Endothelial cell of umbilical vein (primary cell): ENCODE measurements at places on chromosomes 3 and 15.

DNA sequence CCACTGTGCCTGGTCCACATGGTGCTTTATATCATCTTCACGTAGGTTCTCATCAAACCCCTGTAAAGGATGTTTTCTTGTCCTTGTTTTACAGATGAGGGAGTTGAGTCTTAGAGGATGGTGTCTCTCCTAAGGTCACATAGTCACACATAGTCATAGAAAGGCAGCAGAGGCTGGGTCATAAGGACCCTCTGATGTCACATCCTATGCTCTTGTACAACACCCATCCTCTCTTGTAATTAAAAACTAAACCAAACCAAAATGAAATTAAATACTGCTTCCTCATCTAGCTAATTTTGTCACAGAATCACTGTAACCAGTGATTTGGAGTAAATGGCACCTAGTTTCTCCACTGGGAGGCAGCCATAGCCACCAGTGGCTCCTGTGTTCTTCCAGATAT, 21.8 kb upstream of the ATP1B3 start:
- no peak for DNase-seq

DNA sequence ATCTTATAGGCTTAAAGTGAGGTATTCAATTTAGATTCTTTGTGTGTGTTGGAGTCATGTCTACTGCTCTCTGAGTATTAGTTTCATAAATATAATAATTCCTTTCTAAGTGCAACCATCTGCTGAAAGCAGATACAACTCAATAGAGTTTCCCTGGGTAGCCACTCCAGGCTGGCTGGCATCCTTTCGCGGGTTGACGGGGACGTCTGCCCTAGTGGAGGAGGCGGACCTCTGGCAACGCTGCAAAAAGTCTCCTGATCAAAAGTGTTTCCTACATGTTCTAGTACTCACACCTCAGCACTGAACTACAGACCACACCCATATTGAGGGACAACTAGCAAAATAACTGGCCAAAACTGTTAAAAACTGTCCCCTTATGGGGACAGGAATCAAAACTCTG, 2.5 kb downstream of the MOBP start:
- no peak for DNase-seq

DNA sequence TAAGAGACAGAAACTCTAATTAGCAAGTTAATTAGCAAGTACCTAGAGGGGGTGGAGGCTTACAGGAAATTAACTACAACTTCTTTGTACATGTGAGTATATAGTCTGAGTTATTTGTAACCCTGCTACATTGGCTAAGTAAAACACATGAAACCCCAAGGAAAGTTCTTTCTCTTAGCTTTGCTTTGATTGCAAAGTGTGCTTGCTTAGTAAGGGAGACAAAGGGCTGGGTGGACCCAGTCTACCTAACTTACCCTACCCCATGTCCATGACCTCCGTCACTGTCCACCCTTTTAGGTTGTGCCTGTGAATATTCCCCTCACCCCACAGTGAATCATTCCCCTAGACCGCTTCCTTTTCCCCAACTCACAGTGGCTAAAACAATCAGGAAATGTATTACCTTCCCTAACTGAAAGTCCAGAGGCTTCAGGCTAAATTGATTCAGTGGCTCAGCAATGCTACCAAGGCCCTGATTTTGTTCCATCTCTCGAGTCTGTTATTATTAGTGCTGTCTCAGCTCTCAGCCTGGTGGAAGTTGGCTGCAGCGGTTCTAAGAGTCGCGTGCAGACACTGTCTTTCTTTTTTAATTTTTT, 31.1 kb upstream of the RYR3 start:
- peak; percentile 22 for DNase-seq

DNA sequence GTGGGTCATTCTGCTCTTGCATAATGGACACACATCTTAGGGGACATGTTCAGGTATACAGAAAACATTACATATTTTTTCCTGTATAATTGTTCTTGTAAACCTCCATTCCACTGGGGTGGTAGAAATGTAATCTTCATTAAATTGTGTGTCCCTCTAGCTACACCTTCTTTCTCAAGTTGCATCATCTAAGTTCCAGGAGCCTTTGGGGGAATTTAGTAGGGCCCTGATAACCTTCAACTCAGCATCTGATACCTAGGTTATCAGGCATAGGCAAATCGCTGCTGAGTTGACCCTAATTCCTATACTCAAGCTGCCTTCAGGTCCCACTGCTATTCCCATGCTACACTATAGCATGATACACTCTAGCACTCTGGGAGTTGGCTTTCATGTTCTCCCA, 19.1 kb upstream of the CLASP2 start:
- DNase-seq = no peak

- peak; percentile 49 for DNase-seq
These were observed 121.8 kb downstream of the ADAM10 start for GRCh38 chr15:58627701-58628100.

- DNase-seq = peak; percentile 32
These were observed 15.6 kb downstream of the SNAP23 start for GRCh38 chr15:42511007-42511391.

DNA sequence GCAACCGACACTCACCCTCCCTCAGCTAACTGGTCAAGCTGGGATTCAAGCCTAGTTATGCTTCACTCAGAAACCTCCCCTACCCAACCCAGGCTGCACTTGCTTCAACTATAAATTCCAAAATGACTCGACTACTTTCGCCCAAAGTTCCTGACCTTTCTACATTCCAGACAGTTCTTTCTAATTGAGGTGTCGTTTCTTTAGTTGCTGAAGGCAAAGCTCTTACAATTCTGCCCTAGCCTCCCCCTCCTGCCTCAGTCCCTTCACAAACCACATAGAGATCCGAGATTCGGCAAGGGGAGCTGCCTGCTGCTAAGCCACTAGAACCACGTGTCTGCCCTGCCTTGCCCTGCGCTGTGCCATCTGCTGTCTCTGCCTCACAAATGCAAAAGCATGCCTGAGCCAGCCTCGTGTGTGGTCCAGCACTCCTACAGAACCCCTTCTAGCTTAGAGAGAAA, 74.7 kb upstream of the SH3GL3 start:
- no peak for DNase-seq

DNA sequence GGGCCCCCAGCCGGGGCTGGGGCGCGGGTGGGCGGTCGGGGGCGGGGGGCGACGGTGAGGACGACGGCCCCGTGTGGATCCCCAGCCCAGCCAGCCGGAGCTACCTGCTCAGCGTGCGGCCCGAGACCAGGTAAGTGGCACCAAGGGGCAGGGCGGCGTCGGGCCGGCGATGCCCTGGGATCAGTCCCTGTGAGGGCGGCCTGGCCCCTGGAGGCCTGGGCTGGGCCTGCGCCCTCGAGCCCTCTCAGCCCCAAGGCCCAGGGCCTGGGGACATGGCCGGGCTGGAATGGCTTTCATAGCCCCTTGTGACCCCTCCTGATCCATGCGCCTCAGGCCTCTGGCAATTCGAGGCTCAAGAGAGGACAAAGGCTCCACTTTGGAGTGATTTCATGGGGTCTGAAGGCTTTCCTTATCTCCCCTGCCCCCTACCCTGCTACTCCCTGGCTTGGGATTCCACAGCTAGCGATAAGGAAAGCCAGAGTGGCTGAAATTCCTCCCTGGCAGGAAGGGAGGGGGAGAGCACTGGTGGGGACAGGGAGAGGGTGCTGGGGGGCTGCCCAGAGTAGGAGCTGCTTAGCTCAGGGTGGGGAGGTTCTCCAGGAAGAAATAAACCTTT, 418 bp downstream of the ALPK3 start:
- peak; percentile 50 for DNase-seq

DNA sequence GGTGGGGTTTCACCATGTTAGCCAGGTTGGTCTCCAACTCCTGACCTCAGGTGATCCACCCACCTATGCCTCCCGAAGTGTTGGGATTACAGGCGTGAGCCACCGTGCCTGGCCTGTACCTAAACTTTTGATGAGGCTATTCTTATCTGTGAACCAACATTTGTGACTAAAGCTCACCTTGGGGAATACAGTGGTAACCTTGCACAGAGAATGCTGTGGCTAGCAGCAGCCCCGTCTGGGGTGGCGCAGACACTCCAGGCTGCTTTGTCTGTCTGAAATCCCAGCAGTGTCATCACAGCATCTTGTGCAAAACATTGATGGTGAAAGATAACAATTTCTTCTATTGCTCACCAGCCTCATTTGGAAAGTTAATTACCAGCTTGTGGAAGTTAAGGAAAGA, 58.9 kb downstream of the CMTM8 start:
- no peak for DNase-seq

DNA sequence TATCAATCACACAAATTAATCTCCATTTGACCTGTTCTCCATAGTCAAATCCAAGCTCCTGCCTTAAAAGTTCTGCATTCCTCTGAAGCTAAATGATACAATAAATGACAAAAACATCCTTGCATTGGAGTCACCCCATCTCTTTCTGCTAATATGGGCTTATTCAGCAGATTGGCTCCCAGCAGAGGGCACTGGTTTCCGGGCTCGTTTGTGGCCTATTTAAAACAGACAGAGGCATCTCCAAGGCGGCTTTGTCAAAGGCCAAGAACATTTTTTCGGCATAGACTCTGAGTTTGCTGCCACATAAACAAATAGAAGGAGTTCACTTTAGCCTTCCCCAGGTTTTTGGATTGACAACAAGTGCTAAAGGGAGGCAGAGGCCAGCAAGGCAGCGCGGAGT, 204.4 kb upstream of the RASGRP1 start:
- DNase-seq = peak; percentile 13

DNA sequence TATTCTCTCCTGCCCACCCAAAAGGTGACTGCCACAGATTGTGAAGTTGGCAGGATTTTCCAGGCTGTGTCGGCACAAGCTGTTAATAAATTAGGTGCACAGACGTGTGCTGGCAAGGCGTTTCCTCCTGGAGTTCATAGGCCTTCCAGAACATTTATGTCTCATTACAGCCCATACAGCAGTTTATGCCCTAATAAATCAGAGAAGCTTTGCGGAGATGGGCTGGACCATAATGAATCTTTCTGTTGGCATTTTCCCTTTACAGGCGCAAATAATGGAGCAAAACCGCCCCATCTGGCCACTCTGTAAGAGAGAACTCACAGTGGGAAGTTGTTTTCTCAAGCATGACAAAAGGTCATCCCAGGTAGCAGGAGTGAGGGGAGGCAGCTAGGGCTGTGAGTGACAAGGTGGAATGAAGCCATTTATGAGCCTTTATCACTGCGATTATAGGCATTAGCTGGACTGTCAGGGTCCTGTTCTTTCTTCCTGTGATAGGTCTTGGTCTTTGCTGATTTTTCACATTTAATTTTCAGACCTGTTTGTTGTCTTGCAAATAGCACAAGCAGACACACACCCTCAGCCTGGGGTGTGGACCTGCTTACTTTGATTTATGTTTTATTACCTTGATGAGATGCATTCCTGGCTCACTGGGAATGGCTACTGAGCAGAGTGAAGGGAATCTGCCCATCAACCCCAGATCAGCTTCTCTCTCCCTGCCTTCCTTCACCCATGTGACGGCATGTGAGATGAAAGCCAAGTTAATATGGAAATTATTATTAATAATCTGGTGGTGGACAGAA, 257.5 kb downstream of the LRTM1 start:
- no peak for DNase-seq

GRCh38 chr3:195873971-195874370, 34.4 kb downstream of the TNK2 start:
- no peak for DNase-seq
